ENCODE measurements at places on chromosomes 5 and 9. TPM values are rescaled to one million over a fixed set of nuclear protein-coding genes. Genes with fewer than 3 reads are reported as not detected.

DNA sequence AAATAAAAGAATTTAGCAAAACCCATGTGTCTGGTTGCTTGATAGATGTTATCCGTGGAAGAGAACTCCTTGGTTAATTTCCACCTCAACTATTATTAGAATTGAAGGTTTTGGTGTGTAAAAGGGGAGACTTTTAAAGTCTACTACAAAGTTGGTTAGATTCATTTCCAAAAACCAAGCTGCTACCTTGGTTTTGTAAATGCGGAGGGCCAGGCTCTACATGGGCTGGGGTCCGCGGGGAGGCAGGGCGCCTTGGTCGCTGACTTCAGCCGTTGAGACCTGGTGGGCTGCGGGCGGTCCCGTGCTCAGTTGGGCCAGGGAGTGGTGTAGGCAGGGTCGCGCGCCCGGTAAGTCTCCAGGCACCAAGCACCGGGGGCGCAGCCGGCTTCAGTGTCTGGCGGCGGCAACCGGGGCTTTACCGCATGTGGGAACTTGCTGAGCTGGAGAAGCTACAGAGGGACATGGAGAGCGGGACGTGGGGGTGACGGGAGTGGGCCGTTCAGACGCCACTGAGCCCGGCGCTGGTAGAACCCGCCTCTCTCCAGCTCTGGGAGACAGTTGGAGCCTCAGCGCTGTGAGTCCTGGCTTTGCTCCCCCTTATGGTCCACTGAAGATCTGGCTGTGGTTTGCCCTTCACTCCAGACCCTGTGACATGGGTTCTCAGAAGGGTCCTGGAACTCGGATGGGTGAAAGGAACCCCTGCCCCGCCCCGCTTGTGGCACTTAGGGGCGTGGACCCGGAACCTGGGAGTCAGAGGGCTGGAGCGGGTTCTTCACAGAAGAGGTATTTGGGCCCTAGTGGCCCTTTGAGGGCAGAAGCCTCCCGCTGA, 11.8 kb downstream of the NR2F1 start:
- DNase-seq: no peak

- no peak for DNase-seq
These were observed 247.1 kb downstream of the SYK start for GRCh38 chr9:91048749-91049148.

DNA sequence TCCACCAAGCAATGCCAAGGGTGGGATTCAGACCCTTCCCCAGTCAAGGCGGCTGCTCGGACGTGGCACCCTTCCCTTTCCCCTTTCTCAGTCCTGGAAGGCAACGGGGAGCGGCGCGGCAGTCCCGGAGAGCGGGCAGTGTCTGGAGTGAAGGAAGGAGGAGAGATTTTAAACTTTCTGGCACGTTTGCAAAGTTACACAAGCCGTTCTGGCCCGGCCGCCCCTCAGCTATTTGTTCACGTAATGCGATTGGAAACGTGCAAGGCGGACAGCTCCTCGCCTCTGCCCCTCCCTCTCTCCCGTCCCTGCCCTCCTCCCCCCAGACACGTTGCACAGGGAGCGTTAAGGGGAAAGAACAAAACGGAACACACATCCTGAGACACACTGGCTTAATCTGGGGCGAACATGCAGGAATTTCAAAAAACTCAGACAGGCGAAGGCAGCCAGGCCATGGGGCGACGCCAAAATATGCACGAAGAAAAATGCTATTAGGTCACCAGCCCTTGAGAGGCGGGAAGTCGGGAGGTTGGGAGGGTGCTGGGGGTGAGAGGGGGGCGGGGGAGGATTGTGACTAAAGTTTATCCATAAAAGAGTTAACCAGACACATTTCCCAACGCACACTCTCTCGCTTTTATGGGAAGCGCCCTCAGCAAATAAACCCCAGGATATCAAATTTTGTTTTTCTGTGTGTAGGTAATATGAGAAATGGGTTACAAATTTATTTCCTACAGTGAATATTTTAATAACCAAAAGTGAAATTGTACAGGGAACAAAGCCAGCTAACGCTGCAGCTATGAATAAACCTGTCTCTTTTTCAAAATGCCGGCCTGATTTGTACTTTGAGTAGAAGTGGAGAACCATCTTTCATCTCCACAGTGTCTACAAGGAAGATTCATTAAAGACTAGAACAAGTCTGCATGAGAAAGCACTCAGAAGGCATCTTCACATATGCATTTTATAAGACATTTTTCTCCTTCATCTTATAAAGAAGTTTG, at the start of gene LOX:
TSS of gene LOX (minus strand) at position 144 of the 995 bp plus-strand sequence. CDS start 274 bp downstream, outside the sequence.
- peak; percentile 68 for DNase-seq

DNA sequence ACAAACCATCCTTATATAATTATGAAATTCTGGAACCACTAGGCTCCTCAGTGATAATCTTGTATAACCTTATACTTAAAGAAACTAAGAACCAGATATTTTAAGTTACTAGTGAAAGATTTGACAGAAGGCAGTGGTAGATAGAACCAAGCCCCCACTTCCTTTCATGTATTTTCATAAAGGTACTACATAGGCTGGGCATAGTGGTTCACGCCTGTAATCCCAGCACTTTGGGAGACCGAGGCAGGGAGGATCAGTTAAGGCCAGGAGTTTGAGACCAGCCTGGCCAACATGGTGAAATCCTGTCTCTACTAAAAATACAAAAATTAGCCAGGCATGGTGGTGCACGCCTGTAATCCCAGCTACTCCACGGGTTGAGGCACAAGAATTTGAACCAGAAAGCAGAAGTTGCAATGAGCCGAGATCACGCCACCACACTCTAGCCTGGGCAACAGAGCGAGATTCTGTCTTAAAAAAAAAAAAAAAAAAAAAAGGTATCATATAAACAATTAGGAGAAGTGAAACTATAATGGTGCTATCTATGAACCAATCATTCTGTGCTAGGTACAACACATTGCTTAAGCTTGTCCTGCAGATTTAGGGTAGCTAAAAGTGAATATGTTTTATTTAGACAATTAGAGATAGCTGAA, 27.9 kb upstream of the DTWD2 start:
- no peak for DNase-seq

- no peak for DNase-seq
These were observed 13.1 kb downstream of the CENPH start for GRCh38 chr5:69202497-69202896.

GRCh38 chr9:16879416-16879815, 8.9 kb upstream of the BNC2 start:
- no peak for DNase-seq

- DNase-seq: no peak
These were observed 435.7 kb upstream of the RIOK2 start for GRCh38 chr5:97618721-97619120.

DNA sequence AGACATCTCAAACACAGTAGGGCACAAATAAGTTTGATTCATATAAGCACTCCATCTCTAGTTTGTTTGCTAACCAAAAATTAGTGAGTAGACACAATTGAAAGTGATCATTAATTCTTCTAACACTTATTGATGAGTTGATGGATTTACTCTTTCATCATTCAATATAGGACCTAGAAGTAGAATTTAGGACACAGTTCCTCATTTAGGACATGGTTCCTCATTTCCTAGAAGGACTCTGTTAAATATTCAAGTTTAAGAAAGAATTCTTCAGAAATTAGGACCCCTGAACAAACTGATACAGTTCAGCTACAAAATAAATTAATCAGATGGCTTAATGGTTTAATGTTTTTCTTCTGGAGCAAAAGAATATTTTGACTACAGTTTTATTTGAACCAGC, 143.5 kb upstream of the PRR16 start:
- no peak for DNase-seq

GRCh38 chr9:98875536-98875935, 68.1 kb downstream of the GALNT12 start:
- DNase-seq: no peak

DNA sequence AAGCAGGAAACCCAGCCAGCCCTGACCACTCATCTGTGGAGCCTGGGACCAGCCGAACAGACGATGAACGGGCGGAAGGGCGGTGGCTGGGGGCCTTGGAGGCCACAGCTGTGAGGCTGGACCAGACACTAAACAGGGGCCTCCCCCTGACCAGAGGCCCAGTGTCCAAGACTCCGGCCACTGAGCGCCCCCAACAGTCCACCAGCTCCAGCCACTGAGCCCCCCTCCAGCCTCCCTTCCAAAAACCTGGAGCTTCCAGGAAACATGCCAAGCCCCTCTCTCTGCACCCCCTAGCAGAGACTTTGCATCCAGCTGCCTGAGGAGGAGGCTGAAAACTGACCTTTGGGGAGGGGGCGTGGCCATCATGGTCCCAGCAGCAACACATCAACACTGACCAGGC, 23.2 kb downstream of the CNTFR start:
- peak; percentile 15 for DNase-seq

DNA sequence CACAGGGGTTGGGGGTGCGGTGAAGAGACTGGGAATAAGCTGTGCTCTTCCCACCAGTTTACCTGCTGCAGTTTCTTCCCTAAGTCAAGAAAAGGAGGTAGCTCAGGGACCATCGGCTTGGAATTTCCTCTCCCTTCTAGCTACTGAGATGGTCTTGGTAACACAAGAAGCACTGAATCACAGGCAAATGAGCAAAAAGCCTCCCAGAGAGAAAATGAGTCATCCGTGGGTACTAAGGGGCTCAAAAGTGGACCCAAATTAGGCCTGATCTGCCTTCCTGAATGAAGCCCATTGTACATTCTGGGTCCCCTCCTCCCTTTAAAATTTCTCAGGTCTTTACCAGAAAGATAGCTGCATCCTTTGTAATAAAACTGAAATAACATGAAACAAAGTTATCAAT, 49.9 kb downstream of the PTPN3 start:
- no peak for DNase-seq

The PSAT1 gene
- total RNA-seq: 117 TPM

The PROB1 gene
- 0.31 TPM for total RNA-seq
